Body of pancreas (tissue), 4 donors: ENCODE measurements at places on chromosomes 16 and 17.
A peak's percentile ranks its signal among the peaks of the same experiment; 100 is the strongest.

GRCh38 chr17:28704219-28704858 lies 7.3 kb downstream of the PROCA1 start:
- DNase-seq: no peak

- DNase-seq: peak; percentile 94
Observed at GRCh38 chr17:38871247-38872015, 1.6 kb downstream of the LASP1 start.

DNA sequence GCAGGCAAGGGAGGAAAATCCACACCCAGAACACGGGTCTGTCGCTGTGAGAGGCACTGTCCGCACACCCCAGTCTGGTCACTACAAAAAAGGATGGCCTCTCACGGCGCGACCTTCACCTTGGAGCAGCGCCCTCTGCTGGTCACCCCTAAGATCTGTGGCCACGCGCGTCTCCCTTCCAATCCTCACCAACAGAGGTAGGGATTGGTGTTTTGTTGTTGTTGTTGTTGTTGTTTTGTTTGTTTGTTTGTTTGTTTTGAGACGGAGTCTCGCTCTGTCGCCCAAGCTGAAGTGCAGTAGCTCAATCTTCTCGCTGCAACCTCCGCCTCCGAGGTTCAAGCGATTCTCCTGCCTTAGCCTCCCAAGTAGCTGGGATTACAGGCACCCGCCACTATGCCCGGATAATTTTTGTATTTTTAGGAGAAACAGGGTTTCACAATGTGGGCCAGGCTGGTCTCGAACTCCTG lies 15.0 kb upstream of the C17orf58 start:
- DNase-seq: peak; percentile 56

DNA sequence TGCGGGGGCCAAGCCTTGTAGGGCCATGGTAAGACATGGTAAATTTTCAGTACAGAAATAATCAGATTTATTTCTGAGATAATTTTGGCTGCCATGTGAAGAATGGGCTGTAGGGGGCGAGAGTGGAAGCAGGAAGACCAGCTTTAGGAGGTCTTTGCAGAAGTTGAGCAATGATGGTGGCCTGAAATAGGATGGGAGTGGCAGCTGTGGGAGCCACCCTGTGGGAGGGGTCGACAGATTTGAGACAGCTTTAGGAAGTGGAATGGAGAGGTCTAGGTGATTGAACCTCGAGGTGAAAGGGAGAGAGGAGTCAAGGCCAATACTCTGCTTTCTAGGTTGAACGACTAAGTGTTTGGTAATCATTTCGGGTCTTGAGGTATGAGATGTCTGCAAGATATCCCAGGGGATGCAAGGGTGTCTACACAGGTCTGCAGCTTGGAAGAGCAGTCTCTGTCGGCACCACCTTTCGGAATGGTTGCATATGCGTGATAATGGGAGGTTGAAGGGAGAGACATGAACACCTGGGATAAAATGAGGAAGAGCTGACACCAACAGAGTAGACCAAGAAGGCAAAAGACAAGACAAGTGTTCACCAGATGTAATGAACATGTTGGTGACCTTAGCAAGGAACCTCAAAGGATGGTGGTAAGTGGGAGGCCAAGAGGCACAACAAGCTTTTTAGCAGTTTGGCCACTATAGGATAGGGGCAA lies 4.2 kb upstream of the ATXN7L3 start:
- no peak for DNase-seq

GRCh38 chr16:68378436-68379415 lies 67.9 kb downstream of the PRMT7 start:
- DNase-seq: no peak

DNA sequence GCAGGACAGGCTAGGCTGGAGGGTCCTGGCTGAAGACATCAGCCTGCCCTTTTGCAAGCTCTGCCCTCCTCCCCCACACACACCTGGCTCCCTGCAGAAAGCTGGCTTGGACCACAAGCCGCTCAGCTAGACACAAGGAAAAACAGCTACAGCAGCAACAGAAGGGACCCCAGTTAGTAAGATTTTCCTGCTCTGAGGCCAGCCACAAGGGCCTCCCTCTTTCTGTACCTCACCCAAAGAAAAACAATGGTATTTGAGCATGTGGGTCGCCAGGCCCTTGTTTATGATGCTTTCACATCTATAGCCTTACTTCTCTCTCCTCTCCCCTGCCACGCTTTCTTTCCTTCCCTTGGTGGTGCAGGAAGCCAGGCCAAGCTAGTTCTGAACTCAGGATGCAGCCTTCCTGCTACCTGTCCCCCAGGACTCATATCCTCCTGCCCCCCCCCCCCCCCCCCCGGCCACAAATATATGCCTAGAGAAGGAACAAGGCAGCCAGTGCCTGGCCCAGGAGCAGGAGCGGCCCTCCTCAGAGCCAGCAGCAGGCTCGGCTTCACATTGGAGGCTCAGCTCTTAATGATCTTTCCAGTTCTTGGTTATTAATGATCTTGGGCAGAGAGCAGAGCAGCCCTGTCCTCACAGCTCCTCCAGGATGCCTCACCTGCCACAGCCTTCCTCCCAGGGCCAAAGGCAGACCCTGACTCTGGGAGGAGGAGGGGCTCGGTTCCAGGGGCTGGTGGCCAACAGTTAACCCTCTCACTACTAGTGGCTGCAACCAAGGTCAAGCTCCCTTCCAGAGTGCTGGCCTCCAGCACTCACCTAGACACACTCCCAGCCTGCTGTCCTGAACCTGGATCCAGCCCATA lies 19.5 kb downstream of the GRIN2C start:
- no peak for DNase-seq

- no peak for DNase-seq
Observed at GRCh38 chr17:2090210-2090641, 35.3 kb downstream of the HIC1 start.

- DNase-seq: peak; percentile 83
Observed at GRCh38 chr17:17032131-17032692, 10.0 kb upstream of the MPRIP start.
